ENCODE measurements at places on chromosomes 3 and 15. TPM values are rescaled to one million over a fixed set of nuclear protein-coding genes. Genes with fewer than 3 reads are reported as not detected.

The TIMP4 gene
- 5.7 TPM for total RNA-seq

- H3K36me3 ChIP-seq: no peaks in the 10 kb centered on the region
- H3K27ac ChIP-seq: no peak overlapping the region
- no peak for DNase-seq
- peaks cover 4% of the 10 kb centered on the region for H3K4me1 ChIP-seq
These were observed 190.7 kb upstream of the GBE1 start for GRCh38 chr3:81952141-81952540.

The SLC38A3 gene
- 1.9 TPM for total RNA-seq

DNA sequence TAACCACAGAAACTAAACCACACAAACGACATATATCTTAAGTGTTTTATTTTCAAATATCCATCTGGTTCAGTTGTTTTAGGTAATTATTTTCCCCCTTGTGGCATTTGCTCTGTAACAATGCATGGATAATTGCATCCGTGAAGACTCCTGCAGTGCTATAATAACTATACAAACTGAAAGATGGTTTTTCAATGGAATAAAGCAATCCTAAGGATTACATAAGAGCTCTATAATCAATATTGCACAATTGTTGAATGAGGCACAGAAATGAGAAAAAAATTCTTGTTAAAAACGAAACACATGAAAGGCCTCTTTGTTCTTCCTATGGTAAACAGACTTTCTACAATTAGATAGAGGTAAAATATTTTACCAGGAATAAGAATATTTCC lies 446.0 kb upstream of the EPHA3 start:
- no peak overlapping the region for H3K27ac ChIP-seq
- no peaks in the 10 kb centered on the region for H3K4me1 ChIP-seq
- H3K36me3 ChIP-seq: no peaks in the 10 kb centered on the region
- no peak overlapping the region for H3K4me3 ChIP-seq
- H3K27me3 ChIP-seq: no peaks in the 10 kb centered on the region

- H3K4me1 ChIP-seq: no peaks in the 10 kb centered on the region
- no peak overlapping the region for H3K4me3 ChIP-seq
- H3K27ac ChIP-seq: no peak overlapping the region
- no peaks in the 10 kb centered on the region for H3K36me3 ChIP-seq
- H3K27me3 ChIP-seq: no peaks in the 10 kb centered on the region
These were observed 3.0 kb upstream of the ZMAT3 start for GRCh38 chr3:179074656-179075055.

GRCh38 chr3:105876780-105877327 lies 8.0 kb upstream of the CBLB start:
- H3K27ac ChIP-seq: no peak overlapping the region
- H3K36me3 ChIP-seq: no peaks in the 10 kb centered on the region
- no peak for DNase-seq
- H3K4me3 ChIP-seq: no peak overlapping the region

DNA sequence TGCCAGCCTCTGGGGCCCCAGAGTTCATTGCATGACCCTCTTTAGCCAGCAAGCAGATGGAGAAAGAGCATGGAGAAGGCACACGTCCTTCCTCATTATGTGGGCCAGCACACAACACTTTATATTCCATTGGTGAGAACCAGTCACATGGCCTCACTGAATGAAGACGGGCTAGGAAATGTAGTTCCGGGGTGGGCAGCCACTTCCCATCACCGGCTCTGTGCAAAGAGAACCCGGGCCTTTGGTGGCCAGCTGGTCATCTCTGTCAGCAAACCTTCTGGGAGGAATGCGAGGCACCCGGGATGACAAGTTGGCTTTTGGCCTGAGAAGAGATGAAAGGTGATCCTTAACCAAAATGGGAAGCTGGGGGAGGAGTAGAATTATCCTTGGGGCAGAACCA lies 90.2 kb upstream of the VGLL4 start:
- H3K4me3 ChIP-seq: no peak overlapping the region
- no peaks in the 10 kb centered on the region for H3K27me3 ChIP-seq
- no peak for DNase-seq
- no peaks in the 10 kb centered on the region for H3K36me3 ChIP-seq
- no peak overlapping the region for H3K27ac ChIP-seq

DNA sequence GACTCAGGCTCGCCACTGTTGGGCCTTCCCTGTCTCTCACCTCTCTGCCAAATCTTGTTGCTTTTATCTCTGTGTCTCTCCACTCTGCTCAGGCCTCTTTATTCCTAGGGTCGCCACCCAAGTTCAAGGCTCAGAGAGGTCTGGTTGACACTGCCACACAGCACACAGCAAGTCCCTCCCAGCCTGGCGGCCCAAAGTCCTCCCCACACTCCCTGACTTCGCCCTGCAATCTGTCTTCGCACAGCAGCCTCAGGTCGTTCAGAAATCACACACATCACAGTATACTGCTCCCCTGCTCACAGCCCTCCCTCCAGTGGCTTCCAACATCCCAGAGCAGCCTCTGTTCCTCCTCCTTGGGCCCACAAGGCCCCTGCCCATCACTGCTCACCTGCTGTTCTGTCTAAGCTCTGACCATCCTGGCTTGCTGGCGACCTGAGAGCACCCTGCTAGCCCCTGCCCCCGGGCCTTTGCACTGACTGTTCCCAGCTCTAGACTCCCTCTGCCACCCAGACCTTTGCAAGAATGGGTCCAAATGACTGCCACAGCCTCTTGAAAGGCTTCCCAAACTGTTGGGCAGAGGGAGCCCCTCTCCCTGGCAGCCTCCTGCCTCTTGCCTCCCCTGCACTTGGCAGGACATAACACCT lies 48.4 kb downstream of the MGLL start:
- H3K4me3 ChIP-seq: no peak overlapping the region
- no peak for DNase-seq
- H3K27ac ChIP-seq: no peak overlapping the region
- H3K4me1 ChIP-seq: no peaks in the 10 kb centered on the region
- H3K36me3 ChIP-seq: no peaks in the 10 kb centered on the region
- H3K27me3 ChIP-seq: no peaks in the 10 kb centered on the region

The CCPG1 gene
- total RNA-seq: 63.5 TPM
